ENCODE measurements at places on chromosomes 4 and X. TPM values are rescaled to one million over a fixed set of nuclear protein-coding genes. Genes with fewer than 3 reads are reported as not detected.

GRCh38 chr4:159922119-159922518 is 819.2 kb downstream of the RAPGEF2 start:
- no peak for DNase-seq

DNA sequence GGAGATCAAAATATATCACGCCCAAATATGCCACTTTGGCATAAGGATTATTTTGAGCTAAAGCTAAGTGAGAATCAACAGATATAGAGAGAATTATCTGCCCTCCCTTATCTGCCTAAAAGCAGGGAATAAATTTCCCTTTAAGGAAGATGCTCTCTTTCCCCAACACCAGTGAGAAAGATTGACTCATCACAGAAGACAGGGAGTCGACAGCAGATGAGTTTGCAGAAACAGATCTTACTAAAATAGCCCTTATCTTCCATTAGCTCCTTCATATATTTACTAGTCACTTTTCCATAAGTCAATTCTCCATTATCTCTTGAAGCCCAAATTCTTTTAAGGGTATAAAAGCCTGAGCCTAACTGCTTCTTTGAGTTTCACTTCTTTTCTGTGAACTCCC is 156.6 kb downstream of the CAMK2D start:
- DNase-seq, result no peak

- no peak for DNase-seq
Observed at GRCh38 chrX:34528081-34528480, 129.0 kb downstream of the TMEM47 start.

DNA sequence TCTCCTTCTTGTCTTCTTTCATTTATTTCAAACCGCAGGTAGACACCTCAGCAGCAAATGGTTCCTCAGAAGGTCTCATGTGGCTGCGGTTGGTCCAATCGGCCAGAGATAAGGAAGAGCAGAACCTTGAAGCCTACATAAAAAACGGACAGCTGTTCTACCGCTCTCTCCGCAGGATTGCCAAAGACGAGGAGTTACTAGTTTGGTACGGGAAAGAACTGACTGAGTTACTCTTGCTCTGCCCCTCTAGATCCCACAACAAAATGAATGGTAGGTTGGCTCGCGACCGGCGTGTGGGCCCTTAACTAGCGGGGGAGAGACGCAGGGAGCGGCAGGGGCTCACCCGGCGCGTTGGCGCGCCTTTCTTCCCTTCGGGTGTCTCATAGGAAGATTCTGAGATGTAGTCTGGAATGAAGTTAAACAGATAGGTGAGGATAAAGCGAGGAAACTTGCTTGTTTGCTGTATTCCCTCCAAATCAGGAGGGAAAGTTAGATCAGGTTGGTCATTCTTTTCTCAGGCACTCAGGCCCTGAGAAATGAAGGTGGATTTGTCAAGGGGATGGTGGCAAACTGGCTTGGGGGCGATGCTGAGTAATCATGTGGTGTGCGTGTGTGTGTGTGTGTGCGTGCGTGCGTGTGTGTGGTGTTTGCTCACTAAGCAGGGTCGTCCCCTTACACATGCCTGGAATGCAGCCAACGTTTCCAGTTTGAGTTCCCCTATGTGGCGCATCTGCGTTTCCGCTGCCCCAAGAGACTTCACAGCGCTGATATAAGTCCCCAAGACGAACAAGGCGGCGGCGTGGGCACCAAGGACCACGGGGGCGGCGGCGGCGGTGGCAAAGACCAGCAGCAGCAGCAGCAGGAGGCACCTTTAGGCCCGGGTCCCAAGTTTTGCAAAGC is 4.2 kb downstream of the PRDM8 start:
- DNase-seq, result no peak

GRCh38 chr4:85952528-85952927 is 407.3 kb downstream of the MAPK10 start:
- DNase-seq, result no peak

Gene F8A3
- total RNA-seq, result not detected

Gene MEPE
- total RNA-seq, result not detected

Gene UBA6
- total RNA-seq, result 85.7 TPM

Gene SLC49A3
- not detected for total RNA-seq
